ENCODE measurements at places on chromosomes 3 and 15. TPM values are rescaled to one million over a fixed set of nuclear protein-coding genes. Genes with fewer than 3 reads are reported as not detected.

DNA sequence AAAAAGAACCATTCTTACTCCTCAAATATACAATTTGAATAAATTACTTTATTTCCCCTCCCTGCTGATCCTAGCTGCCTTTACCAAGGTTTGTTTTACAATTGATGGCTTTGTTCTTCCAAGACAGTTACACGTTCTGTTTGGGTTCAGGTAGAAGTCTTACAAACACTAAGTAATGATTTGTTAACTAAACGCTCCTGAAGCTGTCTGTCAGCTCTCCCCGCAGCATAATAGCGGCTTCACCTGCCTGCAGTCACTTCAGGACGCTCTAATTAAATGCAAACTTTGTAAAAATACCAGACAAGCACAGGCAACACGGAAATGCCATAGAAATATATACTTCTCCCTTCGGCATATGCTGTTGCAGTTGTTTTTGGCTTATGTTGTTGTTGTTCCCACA is 176.4 kb upstream of the MDFIC2 start:
- DNase-seq = no peak
- H3K4me1 ChIP-seq = no peaks in the 10 kb centered on the region
- no peaks in the 10 kb centered on the region for H3K36me3 ChIP-seq
- H3K27ac ChIP-seq = no peak overlapping the region
- no peaks in the 10 kb centered on the region for H3K27me3 ChIP-seq
- H3K4me3 ChIP-seq = no peak overlapping the region

DNA sequence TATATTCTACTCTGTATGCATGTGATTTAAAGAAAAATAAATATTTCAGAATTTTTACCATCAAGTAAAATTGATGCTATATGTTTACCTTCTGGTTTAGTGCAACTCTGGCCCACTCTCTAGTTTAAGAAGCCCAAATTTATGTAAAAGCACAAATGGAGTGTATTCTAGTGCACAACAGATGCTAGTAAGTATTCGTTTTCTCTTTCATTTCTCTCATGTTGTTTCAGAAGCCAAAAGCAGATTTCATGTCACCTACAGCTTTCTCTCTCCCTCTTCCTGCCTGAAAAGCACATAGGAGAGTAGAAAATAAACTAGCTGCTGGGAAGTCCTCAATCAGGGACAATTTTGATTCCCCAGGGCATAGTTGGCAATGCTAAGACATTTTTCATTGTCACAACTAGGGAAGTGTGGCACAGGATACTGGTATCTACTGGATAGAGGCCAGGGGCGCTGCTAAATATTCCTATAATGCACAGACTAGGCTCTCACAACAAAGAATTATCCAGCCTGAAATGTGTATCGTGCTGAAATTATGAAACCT is 147.4 kb upstream of the ARHGEF26 start:
- no peak for DNase-seq
- no peaks in the 10 kb centered on the region for H3K4me1 ChIP-seq
- no peak overlapping the region for H3K4me3 ChIP-seq
- H3K27me3 ChIP-seq = no peaks in the 10 kb centered on the region

DNA sequence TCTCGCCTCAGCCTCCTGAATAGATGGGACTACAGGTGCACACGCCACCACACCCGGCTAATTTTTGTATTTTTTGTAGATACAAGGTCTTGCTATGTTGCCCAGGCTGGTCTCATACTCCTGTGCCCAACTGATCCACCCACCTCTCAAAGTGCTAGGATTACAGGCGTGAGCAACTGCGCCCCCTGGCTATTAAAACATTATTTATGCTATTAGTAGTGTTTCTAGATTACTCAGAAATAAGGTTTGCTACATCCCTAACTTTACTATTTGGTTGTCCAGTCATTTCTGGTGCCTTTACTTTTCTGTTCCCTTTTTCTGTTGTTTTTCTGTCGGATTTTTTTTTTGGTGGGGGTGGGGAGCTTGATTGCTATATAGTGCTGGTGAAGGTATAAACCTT is 393.6 kb upstream of the TPM1 start:
- no peak overlapping the region for H3K4me3 ChIP-seq
- no peaks in the 10 kb centered on the region for H3K36me3 ChIP-seq
- H3K4me1 ChIP-seq = no peaks in the 10 kb centered on the region
- no peaks in the 10 kb centered on the region for H3K27me3 ChIP-seq

DNA sequence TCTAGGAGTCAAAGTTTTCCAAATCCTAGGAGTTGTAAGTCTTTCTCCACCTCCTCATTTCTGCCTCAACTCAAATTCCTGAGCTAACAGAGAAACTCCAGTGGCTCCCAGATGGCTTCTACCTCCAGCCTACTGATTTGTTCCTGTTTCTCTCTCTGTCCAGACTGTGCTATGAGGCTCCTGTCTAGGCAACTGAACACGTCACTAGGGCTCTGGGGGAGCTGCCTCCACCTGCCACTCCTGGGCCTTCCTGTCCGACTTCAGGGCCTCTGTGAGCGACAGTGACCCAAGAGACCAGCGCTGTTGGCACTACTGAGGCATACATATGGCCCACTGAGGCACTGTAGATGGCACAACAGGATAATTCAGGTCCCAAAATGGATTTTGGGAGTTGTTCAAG is 71.4 kb downstream of the EXOG start:
- H3K4me1 ChIP-seq = no peaks in the 10 kb centered on the region
- H3K27me3 ChIP-seq = no peaks in the 10 kb centered on the region
- no peak overlapping the region for H3K4me3 ChIP-seq
- DNase-seq = no peak

- no peak overlapping the region for H3K4me3 ChIP-seq
- no peaks in the 10 kb centered on the region for H3K36me3 ChIP-seq
- DNase-seq = no peak
- H3K27me3 ChIP-seq = no peaks in the 10 kb centered on the region
- no peaks in the 10 kb centered on the region for H3K4me1 ChIP-seq
These were observed 5.3 kb downstream of the GABRA5 start for GRCh38 chr15:26872206-26872605.

- no peak overlapping the region for H3K27ac ChIP-seq
- no peaks in the 10 kb centered on the region for H3K36me3 ChIP-seq
- no peak overlapping the region for H3K4me3 ChIP-seq
- H3K27me3 ChIP-seq = no peaks in the 10 kb centered on the region
- H3K4me1 ChIP-seq = no peaks in the 10 kb centered on the region
These were observed 70.1 kb downstream of the GPR160 start for GRCh38 chr3:170107941-170108340.

DNA sequence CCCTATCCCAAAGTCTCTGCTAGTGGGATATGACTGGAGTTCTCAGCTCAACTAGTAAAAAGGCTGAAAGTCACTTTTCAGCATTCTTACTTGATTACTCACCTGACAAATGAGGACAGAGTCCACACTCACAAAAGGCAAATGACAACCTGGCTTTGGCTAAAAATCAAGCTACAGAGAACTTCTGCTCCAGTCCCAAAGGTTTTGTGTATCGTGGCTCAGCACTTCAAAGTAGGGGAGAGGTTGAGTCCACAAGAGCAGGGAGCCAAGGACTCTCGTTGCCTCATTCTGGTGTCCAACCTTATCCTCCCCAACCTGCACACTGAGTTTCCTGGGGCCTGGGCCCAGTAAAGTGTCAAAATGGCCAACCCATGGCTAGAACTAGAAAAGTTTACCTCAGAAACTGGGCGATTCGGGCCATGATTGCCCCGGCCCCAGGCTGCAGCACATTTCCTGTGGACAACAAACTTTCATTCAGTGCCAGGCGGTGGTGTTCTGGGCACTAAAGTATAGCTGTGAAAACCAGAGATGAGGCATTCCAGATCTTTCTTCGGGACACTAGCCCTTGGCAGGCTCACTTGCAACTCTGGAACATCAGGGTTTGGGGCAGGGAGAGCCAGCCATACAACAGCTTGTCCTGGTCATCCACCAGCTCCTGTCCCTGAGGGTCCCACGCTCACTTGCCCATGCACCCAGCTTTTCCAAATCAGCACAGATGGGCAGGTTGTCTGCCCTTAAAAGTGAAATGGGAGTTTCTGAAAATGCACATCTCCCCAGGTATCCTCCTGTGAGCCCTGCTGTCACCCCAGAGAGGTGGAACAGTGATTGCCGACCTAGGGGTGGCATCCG is 3.1 kb downstream of the ACAA1 start:
- no peak for DNase-seq
- H3K4me3 ChIP-seq = no peak overlapping the region
- H3K4me1 ChIP-seq = peaks cover 6% of the 10 kb centered on the region
- H3K36me3 ChIP-seq = peaks cover 5% of the 10 kb centered on the region
- H3K27ac ChIP-seq = no peak overlapping the region
- no peaks in the 10 kb centered on the region for H3K27me3 ChIP-seq

- H3K36me3 ChIP-seq = no peaks in the 10 kb centered on the region
- peak within 1 kb of the TSS; percentile 94 for H3K4me3 ChIP-seq
- peak; percentile 64 for DNase-seq
- peak within 1 kb of the TSS; percentile 79 for H3K27ac ChIP-seq
- H3K4me1 ChIP-seq = peaks cover 4% of the 10 kb centered on the region
- no peaks in the 10 kb centered on the region for H3K27me3 ChIP-seq
These were observed at the start of gene CRTC3 for GRCh38 chr15:90529371-90530249. CRTC3 (plus strand) TSS chr15:90529923; CDS start chr15:90530072, 149 bp downstream.

DNA sequence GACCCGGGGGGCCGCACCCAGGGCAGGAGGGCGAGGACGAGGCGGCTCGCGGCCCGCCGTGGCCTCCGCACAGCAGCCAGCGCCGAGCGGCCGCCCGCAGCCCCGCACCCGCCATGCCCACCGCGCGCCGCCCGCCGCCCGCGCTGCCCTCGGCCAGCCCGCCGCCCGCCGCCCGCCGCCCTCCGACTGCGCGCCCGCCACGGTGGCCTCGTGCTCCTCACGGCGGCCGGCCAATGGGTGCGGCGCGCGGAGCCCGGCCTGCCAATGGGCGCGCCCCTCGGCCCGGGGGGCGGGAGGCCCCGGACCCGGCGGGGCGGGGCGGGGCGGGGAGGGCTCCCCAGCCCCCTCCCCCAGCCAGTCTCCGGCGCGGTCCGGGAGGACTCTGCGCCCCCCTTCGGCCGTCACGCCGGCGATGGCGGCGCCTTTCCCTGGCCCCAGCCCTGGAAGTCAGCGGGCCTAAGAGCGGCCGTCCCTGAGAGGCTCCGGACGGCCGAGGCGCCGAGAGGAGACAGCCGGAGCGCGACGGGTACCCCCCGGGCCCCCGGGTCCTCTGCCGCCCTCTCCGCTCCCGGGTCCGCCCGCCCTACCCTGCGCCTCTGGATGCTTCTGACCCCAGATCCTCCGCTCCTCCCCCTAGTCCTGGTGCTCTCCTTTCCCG is at the start of gene NT5DC2:
Gene NT5DC2 (minus strand): TSS at position 235 of the 658 bp plus-strand sequence. CDS start 120 bp downstream, at position 115.
- peak within 1 kb of the TSS; percentile 71 for H3K4me3 ChIP-seq
- H3K4me1 ChIP-seq = peaks cover 23% of the 10 kb centered on the region
- DNase-seq = peak; percentile 68
- H3K36me3 ChIP-seq = no peaks in the 10 kb centered on the region

DNA sequence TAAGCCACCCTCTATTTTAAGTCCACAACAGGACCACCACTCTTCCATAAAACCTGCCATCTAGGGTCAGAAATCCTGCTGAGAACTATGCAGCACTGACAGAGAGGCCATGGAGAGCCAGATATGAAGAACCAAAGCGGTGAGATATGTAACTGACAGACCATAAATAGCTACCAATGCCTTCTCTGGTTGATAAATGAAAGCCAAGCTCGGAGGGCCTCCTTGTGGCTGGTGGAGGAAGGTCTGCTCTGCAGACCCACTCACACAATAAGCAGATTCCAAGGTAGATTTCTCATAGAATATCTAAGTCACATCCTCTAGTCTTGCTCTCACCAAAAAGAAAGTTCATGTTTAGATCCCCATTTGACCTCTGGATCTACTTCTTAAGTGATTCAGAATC is 38.9 kb downstream of the RYK start:
- H3K36me3 ChIP-seq = peaks cover 4% of the 10 kb centered on the region
- no peak overlapping the region for H3K27ac ChIP-seq
- H3K4me1 ChIP-seq = peaks cover 2% of the 10 kb centered on the region
- DNase-seq = peak; percentile 75

GRCh38 chr3:120749843-120750242 is 7.3 kb downstream of the GTF2E1 start:
- no peaks in the 10 kb centered on the region for H3K36me3 ChIP-seq
- H3K4me1 ChIP-seq = no peaks in the 10 kb centered on the region
- no peak overlapping the region for H3K27ac ChIP-seq
- no peak for DNase-seq
- no peak overlapping the region for H3K4me3 ChIP-seq
- H3K27me3 ChIP-seq = no peaks in the 10 kb centered on the region

DNA sequence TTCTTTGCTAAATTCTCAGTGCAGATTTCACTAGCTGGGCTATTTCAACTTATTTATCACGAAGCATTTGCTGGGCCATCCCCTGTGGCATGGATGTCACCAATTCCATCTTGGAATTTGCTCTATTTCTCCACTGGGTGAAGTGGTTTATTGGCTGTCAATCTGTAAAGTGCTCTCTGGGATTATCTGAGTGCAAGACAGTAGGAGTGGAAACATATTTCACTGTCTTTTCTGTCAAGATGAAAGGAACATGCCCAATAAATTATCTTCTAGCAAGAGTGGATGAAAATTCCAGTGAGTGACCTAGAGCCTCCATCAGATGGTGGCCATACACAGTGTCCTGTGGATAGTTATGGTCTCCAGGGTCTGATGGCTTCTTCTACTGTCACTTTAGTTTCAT is 25.1 kb upstream of the CTDSPL start:
- no peaks in the 10 kb centered on the region for H3K27me3 ChIP-seq
- H3K27ac ChIP-seq = no peak overlapping the region
- H3K4me3 ChIP-seq = no peak overlapping the region
- H3K36me3 ChIP-seq = no peaks in the 10 kb centered on the region
- DNase-seq = no peak

GRCh38 chr15:31758126-31758525 is 272.2 kb upstream of the CHRNA7 start:
- no peaks in the 10 kb centered on the region for H3K27me3 ChIP-seq
- no peak overlapping the region for H3K27ac ChIP-seq
- no peaks in the 10 kb centered on the region for H3K4me1 ChIP-seq
- no peak overlapping the region for H3K4me3 ChIP-seq

- H3K27ac ChIP-seq = peak overlapping the region; percentile 92
- DNase-seq = no peak
- H3K4me1 ChIP-seq = peaks cover 6% of the 10 kb centered on the region
- peak overlapping the region; percentile 39 for H3K4me3 ChIP-seq
- H3K36me3 ChIP-seq = peaks cover 3% of the 10 kb centered on the region
- no peaks in the 10 kb centered on the region for H3K27me3 ChIP-seq
These were observed 30.7 kb downstream of the NBEAL2 start for GRCh38 chr3:47010111-47010712.

- peaks cover 6% of the 10 kb centered on the region for H3K4me1 ChIP-seq
- no peak overlapping the region for H3K27ac ChIP-seq
- H3K27me3 ChIP-seq = no peaks in the 10 kb centered on the region
- H3K4me3 ChIP-seq = no peak overlapping the region
These were observed 47.3 kb upstream of the TCF12 start for GRCh38 chr15:56871185-56871584.

GRCh38 chr3:187343670-187344069 is 24.5 kb upstream of the RTP4 start:
- H3K36me3 ChIP-seq = no peaks in the 10 kb centered on the region
- H3K4me3 ChIP-seq = no peak overlapping the region
- no peaks in the 10 kb centered on the region for H3K4me1 ChIP-seq
- no peak overlapping the region for H3K27ac ChIP-seq

- no peak overlapping the region for H3K27ac ChIP-seq
- H3K4me1 ChIP-seq = no peaks in the 10 kb centered on the region
- H3K4me3 ChIP-seq = no peak overlapping the region
- no peaks in the 10 kb centered on the region for H3K36me3 ChIP-seq
- H3K27me3 ChIP-seq = no peaks in the 10 kb centered on the region
- DNase-seq = peak; percentile 77
These were observed 12.0 kb downstream of the TBC1D5 start for GRCh38 chr3:17730318-17730967.

Gene HRH1
- 30.6 TPM for total RNA-seq

Gene FBXW12
- not detected for total RNA-seq

Gene ZPLD1
- total RNA-seq = 0.17 TPM
